Posterior cingulate gyrus (tissue), 11 donors: ENCODE measurements at places on chromosomes 13 and 19.

DNA sequence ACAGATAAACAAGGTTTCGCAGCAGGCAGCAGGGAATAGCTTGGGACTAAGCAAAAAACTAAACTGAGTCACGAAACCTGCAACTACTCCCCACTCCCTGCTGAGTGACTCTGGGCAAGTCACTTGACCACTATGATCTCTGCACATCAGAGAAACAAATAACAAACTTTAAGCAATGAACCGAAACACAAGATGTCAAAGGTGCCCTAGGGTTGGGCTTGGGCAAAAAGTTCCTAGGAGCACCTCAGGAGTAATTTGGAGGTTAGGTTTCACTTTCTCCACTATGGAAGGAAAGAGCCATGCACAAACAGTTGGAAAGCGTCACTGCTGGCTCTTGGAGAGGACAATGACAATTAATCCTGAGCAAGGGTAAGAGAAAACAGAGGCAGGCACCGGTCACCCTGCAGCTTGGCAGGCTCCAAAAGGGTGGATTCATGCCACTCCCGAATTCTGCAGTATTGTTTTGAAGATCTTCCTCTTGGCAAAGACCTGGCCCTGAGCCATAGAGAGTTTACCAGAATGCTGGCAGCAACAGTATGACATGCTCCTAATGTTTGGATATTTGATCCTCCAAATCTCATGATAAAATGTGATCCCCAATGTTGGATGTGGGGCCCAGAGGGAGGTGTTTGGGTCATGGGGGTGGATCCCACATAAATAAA lies 60.3 kb downstream of the CRYL1 start:
- DNase-seq: peak; percentile 36

GRCh38 chr19:10603084-10603872 lies 16.2 kb upstream of the AP1M2 start:
- DNase-seq: no peak

GRCh38 chr13:97875218-97875617 lies 78.3 kb upstream of the IPO5 start:
- DNase-seq: no peak

DNA sequence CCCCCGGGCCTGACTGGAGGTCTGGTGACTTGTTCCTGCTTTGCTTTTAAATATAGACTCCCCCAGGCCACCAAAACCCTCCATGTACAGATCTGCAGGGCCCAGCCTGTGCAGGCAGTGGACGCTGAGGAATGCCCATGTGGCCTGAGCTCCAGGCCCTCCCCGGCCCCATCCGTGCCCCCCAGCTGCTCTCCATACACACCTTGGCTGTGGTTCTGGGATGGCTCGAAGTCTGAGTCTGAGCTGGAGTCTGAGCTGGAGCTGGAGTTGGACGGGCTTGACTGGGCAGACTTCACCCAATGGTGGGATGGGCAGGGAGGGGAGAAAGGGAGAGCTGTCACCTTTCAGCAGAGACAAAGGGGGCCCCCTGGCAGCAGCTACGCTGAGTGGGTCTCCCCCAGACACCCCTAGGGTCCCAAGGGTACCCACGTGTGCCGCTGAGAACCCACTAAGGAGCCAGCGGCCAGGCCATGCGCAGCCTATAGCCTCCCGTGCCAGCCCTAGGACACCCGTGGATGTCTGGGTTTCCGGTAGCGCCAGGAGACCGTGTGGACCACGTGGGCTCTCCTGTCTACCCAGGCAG lies 61.9 kb downstream of the MLLT1 start:
- peak; percentile 21 for DNase-seq

DNA sequence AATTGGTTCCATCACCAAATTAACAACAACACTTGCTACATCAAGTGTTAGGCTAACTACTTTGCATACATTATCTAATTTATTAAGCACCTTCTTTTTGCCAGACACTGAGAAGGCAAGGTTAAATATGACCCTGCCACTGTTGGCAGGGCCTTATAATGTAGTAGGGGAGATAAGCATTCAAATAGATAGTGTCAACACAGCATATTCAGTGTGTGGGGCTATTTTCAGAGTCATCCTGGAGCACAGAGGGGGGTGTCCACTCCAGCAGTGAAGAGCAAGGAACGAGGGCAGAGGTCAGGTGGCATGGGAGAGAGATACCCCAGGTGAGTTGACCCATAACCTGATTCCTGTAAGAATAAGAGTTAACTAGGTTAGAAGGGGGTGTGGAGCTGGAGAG lies 121.6 kb downstream of the COG6 start:
- no peak for DNase-seq

DNA sequence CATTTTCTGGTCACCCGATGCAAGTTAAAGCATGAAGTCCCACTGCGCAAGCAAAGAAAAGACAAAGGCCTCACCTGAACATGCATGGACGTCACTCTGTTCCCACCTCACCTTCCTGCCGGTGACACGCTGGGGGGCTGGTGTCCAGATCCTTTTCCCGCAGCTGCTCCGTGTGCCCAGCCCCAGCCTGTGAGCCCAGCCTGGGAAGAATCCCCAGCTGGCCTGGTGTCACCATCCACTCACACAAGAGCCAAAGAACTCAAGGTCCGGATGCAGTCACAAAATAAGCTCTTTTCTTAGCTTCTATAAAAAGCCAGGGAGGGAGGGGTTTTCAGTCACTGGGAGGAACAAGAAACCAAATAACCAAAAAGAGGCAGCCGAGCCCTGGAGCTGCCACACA lies 249.9 kb downstream of the COL4A1 start:
- DNase-seq: no peak
